ENCODE measurements at places on chromosomes 12 and 14. TPM values are rescaled to one million over a fixed set of nuclear protein-coding genes. Genes with fewer than 3 reads are reported as not detected.

DNA sequence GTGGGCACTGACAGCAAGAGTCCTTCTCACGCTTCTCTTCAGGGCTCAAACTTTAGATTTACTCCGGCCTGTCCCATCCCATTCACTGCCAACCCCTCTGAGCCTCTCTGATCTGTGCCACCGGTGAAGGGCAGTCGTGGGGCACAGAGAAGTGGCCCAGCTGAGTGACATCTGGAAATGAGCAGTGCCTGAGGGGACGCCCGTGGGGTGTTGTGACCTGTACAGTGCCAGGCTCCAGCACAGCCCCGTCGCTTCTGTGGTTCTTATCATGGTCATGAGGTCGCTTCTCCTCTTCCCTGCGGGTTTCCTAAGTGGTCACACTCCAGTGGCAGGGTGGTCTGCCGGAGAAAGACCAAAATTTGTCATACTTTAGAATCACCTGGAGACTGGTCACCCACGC, 4.1 kb downstream of the BDKRB2 start:
- no peak overlapping the region for H3K27ac ChIP-seq
- H3K36me3 ChIP-seq, result no peaks in the 10 kb centered on the region
- H3K4me3 ChIP-seq, result no peak overlapping the region
- no peaks in the 10 kb centered on the region for H3K4me1 ChIP-seq

Gene NRL
- total RNA-seq, result 1.8 TPM

DNA sequence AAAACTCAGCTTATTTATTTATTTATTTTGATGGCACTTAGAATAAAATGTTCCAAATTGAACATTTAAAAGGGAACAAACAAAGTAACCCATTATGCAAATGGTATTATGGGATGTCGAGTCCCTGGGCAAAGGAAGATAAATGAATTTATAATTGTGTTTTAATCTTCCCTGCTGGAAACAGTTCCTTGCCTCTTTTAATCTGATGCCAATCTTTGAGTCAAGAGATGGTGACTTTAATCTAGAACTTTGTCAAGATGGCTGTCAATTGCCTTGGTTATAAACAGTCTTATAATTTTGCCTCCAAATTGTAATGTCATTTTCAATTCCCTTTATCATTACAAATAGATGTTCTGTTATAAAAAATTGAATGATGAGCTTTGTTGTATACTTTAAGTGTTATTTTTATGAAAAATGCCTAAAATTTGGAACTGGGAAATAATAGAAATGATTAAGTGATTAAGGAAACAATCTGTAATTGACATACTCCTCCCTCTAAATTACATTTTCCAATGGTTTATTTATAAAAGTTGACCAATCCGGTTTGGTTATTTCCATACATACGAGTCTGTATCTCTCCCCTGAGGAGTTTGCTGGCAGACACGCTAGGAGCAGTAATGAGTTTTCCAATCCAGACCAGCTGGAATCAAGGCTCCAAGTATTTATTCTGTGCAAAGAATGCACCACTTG, 134.9 kb upstream of the FRMD6 start:
- no peaks in the 10 kb centered on the region for H3K4me1 ChIP-seq
- no peak overlapping the region for H3K4me3 ChIP-seq
- no peaks in the 10 kb centered on the region for H3K27me3 ChIP-seq
- no peak for DNase-seq

- no peaks in the 10 kb centered on the region for H3K36me3 ChIP-seq
- no peak for DNase-seq
- no peak overlapping the region for H3K4me3 ChIP-seq
- no peaks in the 10 kb centered on the region for H3K27me3 ChIP-seq
- no peaks in the 10 kb centered on the region for H3K4me1 ChIP-seq
Measured at GRCh38 chr14:98761993-98762392, 510.0 kb downstream of the BCL11B start.

DNA sequence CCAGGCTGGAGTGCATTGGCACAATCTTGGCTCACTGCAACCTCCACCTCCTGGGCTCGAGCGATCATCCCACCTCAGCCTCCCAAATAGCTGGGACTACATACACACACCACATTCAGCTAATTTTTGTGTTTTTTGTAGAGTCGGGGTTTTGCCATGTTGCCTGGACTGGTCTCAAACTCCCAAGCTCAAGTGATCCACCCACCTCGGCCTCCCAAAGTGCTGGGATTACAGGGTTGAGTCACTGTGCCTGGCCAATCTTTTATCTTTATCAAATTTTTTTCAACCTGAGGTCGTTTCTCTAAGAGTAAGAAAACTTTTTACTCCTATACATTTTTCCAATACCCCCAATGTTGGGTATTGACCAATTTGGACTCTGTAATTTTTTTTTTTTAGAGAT, 40.0 kb upstream of the NAP1L1 start:
- H3K36me3 ChIP-seq, result no peaks in the 10 kb centered on the region
- no peaks in the 10 kb centered on the region for H3K27me3 ChIP-seq
- no peak overlapping the region for H3K27ac ChIP-seq
- H3K4me3 ChIP-seq, result no peak overlapping the region
- no peaks in the 10 kb centered on the region for H3K4me1 ChIP-seq

Gene KCNJ8
- 44.9 TPM for total RNA-seq

Gene TGM1
- total RNA-seq, result not detected

GRCh38 chr12:16454481-16454880, 107.0 kb downstream of the MGST1 start:
- H3K4me3 ChIP-seq, result no peak overlapping the region
- DNase-seq, result no peak
- no peaks in the 10 kb centered on the region for H3K27me3 ChIP-seq
- no peaks in the 10 kb centered on the region for H3K36me3 ChIP-seq
- no peak overlapping the region for H3K27ac ChIP-seq
- no peaks in the 10 kb centered on the region for H3K4me1 ChIP-seq

DNA sequence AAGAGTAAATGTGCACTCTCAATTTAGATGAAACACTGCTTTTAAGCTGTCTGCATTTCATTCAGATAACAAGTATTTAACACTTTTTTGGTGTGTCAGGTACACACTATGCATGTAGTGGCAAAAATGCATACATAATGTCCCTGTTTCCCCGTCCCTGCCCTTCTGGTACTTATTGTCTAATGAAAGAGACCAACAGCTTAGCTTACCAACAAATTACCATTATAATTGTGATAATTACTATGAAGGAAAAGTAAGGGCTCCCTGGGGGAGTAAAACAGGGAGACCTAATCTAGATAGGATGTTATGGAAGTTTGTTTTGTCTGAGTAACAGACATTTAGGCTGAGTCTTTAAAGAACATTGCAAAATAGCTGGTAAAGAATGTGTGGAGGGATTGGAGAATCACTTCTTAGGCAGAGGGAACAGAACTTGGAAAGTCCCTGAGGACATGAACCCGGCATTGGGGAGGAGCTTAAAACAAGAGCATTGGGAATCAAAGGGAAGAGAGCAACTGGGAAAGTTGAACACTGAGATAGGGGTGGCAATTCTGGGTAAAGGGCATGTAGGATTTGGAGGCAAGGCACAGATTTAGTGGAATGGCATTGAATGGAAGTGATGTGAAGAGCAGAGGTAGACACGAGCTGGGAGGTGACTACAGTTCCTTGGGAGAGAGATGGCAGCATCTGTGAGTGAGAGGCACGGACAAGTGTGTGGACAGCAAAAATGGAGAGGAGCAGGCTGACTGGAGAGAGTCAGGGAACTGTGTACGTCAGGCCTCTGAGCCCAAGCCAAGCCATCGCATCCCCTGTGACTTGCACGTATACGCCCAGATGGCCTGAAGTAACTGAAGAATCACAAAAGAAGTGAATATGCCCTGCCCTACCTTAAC, 181.6 kb downstream of the GRIP1 start:
- no peaks in the 10 kb centered on the region for H3K36me3 ChIP-seq
- H3K4me3 ChIP-seq, result no peak overlapping the region
- no peaks in the 10 kb centered on the region for H3K4me1 ChIP-seq
- no peaks in the 10 kb centered on the region for H3K27me3 ChIP-seq
- no peak for DNase-seq

DNA sequence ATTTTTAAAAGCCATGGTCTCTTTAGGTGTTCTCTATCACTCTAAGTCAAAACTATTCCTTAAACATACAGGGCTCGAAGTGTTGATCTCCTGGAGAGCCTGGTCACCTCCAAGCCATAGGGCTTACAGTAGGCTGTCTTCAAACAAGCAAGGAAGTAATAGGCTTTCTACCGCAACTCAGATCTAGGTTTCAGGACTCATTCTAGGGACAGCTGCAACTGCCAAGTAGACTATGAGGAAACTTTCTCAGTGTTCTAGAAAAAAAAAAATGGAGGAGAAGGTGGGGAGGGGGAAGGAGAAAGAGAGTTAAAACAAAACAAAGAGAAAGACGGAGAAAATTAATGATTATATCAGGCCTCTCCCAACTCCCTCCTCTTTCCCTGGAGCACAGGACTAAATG, 106.9 kb upstream of the ETV6 start:
- DNase-seq, result no peak
- H3K27me3 ChIP-seq, result no peaks in the 10 kb centered on the region
- no peaks in the 10 kb centered on the region for H3K4me1 ChIP-seq
- no peak overlapping the region for H3K4me3 ChIP-seq

DNA sequence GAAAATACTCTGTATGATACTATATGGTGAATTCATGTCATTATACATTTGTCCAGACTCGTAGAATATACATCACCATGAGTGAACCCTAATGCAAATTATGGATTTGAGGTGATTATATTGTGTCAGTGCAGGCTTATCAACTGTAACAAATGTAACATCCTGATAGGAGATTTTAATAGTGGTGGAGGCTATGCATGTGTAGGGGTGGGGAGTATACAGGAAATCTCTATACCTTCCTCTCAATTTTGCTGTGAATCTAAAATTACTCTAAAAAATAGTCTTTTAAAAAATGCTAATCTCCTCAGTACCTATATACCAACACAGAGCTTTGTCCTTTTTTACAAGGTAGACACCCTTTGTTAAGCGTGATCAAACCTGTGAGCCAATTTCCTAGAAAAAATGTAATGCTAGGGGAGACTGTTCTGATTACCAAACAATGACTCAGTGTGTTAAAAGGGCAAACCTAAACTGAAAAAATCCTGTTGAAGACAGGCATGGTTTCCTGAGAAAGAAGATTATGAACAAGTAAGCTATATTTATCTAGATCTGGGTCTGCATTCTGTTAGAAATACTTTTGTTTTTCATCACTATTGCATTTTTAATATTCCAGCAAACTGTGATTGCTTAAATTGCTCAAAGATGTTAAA, 170.9 kb downstream of the DUSP6 start:
- H3K4me3 ChIP-seq, result no peak overlapping the region
- no peaks in the 10 kb centered on the region for H3K4me1 ChIP-seq
- no peak for DNase-seq
- H3K27me3 ChIP-seq, result no peaks in the 10 kb centered on the region
- H3K27ac ChIP-seq, result no peak overlapping the region

DNA sequence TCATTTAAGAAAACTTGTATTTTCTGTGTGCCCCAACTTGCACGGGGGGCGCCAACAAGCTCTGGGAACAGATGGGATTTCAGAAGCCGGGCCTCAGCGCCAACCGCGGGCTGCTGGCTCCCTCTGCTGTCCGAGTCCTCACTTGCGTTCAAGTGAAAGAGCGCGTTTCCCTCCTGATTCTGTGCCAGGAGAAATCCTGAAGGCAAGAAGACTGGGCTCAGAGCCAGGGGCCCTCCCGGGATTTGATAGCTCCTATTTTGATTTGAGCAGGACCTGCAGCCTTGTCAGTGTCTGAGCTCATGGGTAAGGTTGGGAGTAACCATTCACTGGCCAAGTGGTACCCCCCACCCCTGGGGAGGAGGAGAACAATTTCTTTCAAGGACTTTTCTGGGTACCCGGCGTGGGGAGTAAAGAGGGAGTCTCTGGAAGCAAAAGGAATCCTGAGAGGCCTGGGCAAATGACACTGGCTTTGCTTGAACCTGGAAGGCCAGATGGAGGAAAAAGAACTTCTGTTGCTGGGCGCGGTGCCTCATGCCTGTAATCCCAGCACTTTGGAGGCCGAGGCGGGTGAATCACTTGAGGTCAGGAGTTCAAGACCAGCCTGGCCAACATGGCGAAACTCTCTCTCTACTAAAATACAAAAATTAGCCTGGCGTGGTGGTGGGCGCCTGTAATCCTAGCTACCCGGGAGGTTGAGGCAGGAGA, 179.0 kb upstream of the RGS6 start:
- H3K4me3 ChIP-seq, result no peak overlapping the region
- peak; percentile 91 for DNase-seq
- H3K4me1 ChIP-seq, result no peaks in the 10 kb centered on the region
- H3K36me3 ChIP-seq, result no peaks in the 10 kb centered on the region
- H3K27me3 ChIP-seq, result no peaks in the 10 kb centered on the region

GRCh38 chr14:49159081-49159480, 427.1 kb downstream of the RPS29 start:
- no peak overlapping the region for H3K27ac ChIP-seq
- no peaks in the 10 kb centered on the region for H3K36me3 ChIP-seq
- no peaks in the 10 kb centered on the region for H3K4me1 ChIP-seq
- no peak for DNase-seq

DNA sequence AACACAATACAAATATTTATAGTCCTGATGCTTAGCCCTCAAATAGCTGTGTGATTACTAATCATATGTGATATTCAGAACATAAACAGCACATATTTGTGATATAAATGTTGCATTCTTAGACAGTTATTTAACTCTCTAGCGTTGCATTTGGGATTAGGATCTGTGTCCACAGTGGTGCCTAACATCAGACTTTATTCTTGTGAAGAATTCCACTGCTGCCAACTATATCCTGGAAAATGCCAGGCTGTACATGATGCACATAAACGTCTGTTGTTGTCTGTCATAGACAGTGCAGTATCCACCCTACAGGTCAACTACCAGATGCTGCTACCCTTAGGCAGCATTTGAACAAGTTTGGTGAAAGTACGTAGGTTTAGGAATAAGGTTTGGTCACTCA, 39.0 kb downstream of the SLC38A4 start:
- no peaks in the 10 kb centered on the region for H3K36me3 ChIP-seq
- no peak overlapping the region for H3K27ac ChIP-seq
- no peaks in the 10 kb centered on the region for H3K4me1 ChIP-seq
- H3K4me3 ChIP-seq, result no peak overlapping the region
- DNase-seq, result no peak

- DNase-seq, result no peak
- H3K4me1 ChIP-seq, result no peaks in the 10 kb centered on the region
- no peak overlapping the region for H3K4me3 ChIP-seq
- H3K36me3 ChIP-seq, result no peaks in the 10 kb centered on the region
Measured at GRCh38 chr12:130298322-130299021, 39.2 kb upstream of the PIWIL1 start.

Data from uterus (tissue), 4 donors.